ENCODE measurements at places on chromosomes 4 and X.

GRCh38 chr4:98643755-98644154 is 14.7 kb downstream of the TSPAN5 start:
- DNase-seq: no peak

DNA sequence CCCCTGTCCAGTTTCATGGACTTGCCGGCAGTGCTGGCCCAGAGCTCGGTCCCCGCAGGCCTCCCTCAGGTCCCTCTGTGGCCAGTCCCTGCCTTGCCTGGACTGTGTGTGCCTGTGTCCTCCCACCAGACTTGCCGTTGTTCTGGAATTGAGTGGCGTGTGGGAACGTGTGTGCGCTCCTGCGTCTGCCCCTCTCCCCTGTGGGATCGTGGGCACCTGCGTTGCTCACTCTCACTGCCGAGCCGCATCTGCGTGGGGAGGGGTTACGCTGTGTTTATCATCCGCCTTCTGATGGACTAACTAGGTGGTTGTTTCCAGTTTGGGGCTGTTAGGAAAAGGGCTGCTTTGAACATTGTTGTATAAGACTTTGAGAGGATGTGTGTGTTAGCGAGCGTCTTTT is 21.2 kb downstream of the PCGF3 start:
- peak; percentile 33 for DNase-seq

DNA sequence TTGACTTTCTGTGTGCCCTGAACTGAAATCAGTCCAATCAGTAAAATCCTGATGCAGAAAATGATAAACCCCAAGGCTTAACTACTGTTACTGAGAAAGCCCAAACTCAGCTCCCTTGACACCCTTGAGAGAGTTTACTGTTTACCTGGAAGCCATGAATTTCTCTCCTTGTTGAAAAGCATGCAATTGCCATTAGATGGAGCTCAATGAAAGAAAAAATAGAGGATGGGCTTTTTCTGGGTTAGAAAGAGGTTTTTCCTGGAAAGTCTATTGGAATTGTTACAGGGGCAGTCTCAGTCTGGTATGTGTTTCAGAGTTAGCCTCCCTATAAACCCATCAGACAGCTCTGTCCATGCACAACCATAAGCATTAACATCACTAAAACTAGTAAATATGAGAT is 66.4 kb upstream of the C4orf54 start:
- DNase-seq: no peak

- no peak for DNase-seq
Observed at GRCh38 chrX:108601276-108601675, 135.1 kb downstream of the IRS4 start.
